ENCODE measurements at places on chromosomes 2 and 18.

- DNase-seq = no peak
Measured at GRCh38 chr2:238499731-238500580, 73.2 kb downstream of the ASB1 start.

DNA sequence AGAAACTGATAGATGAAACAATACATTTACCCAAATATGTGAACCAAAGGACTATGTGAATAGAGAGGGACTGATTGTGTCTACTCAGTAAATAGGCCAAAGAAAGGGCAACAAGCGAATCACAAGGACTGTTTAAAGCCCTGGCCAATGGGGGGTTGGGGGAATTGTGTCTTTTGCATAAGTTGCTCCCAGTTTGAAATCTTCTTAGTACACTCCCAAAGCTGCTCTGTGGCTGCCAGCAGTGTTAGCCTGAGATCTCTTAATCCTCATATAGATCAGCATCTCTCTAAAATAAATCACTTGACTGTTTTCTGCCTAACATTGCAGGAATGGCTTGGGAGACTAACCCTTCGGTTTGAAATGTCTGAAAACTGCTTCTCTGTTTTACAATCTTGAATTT lies 236.4 kb downstream of the PLCL1 start:
- DNase-seq = no peak

- DNase-seq = no peak
Measured at GRCh38 chr2:197952540-197953202, 148.3 kb downstream of the PLCL1 start.

- DNase-seq = peak; percentile 90
Measured at GRCh38 chr2:112686348-112687217, 34.2 kb upstream of the NT5DC4 start.

GRCh38 chr18:35271656-35272055 lies 18.4 kb downstream of the ZSCAN30 start:
- no peak for DNase-seq

DNA sequence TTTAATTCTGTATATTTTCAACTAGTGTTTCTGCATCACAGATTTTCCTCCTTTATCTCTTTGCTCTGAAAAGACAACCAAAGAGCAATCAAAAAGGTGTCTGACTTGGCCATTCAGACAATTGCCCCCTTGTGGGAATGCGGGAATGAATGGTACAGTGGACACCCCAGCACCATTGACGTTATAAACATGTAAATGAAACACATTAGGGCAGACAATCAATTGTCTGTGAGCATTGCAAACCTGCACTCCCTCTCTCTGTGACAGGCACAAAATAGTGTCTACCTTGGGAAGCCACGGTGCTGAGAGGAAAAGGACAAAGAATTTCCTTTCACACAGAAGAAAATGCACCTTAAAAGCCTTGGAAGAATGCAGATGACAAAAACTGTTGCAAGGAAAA lies 8.0 kb downstream of the ZEB2 start:
- DNase-seq = no peak

- no peak for DNase-seq
Measured at GRCh38 chr2:45770811-45771210, 119.3 kb downstream of the PRKCE start.

GRCh38 chr2:85768713-85769112 lies 14.9 kb downstream of the ATOH8 start:
- DNase-seq = no peak

DNA sequence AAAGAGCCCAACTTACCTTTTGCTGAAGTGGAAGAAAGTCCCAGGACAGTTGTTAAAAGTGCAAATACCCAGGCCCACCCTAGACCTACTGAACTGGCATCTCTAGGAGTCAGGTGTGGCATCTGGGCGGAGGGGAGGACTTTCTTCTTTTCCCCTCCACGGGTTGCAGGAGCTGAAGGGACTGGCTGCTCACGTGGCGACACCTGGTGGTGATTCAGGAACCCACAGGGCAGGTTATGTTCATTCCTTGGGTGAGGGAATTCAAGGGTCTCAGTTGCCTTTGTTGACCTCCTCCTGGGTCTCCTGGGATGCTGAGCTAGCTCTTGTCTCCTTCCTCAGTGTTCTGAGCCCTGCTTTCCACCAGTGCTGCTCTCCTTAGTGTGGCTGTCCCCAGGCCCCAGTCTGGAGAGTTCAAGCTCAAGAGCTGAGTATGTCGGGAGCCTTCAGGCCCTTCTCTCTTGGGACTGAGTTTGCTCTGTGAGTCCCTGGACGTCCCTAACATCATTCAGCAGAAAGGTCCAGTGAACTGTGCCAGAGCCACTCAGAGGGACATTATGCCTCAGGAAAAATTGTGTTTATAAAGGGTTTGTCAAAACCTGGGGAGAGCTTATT lies 56.9 kb downstream of the DYSF start:
- peak; percentile 80 for DNase-seq

DNA sequence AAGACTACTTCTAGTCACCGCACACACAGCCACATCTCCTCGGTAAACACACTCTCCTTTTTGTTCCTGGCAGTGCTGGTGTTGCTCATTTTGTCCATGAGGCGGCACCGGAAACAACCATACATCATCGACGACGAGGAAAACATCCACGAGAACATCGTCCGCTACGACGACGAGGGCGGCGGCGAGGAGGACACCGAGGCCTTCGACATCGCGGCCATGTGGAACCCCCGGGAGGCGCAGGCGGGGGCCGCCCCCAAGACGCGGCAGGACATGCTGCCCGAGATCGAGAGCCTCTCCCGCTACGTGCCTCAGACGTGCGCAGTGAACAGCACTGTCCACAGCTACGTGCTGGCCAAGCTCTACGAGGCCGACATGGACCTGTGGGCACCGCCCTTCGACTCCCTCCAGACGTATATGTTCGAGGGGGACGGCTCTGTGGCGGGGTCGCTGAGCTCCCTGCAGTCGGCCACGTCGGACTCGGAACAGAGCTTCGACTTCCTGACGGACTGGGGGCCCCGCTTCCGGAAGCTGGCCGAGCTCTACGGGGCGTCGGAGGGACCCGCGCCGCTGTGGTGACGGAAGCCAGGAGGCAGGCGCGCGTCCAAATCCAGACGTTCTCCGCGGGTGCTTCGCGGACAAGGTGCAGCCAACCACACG lies 221.0 kb downstream of the CDH20 start:
- DNase-seq = no peak

DNA sequence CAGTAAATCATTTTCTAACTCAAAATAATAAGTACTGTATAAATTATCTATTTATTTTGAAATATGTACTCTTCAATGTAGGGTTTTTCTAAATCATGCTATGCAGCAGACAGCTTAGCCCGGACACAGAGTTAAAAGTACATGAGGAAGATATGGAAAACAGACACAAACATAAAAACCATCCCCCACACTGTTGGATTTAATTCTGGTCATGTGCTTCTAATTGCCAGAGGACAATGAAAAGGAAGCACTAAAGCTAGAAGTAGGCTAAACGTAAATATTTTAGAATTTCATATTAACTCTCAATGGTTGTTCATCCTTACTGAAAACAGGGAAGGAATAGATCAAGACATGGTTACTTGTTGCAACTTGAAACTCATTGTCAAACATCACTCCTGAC lies 420.7 kb downstream of the ERBB4 start:
- DNase-seq = no peak

DNA sequence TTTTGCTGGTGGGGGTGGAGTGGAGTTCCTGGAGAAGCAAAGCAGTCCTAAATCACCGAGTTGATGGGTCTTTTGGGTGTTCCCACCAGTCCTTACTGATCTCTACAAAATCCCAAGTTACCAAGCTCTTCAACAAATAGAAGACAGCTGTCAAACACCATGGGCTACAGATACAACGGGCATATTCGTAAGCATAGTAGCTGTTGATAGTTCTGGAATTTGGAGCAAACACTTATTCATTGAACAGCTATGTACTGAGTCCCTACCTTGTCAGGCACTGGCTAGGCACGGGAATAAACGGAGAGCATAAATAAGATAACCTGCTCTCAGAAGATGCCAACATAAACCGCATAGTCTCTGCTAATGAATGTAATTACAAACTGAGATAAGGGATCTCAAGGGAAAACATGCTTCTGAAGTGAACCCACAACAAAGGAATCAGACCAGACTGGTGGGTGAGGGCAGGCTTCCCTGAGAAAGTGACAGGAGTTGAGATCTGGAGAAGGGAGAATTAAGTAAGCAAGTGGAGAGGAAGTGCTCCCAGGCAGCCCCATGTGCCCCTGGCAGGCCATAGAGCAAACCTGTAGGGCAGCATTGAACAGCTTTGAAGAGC lies 947 bp upstream of the ANKRD44 start:
- no peak for DNase-seq

- DNase-seq = no peak
Measured at GRCh38 chr2:223007531-223007930, 44.5 kb upstream of the KCNE4 start.

DNA sequence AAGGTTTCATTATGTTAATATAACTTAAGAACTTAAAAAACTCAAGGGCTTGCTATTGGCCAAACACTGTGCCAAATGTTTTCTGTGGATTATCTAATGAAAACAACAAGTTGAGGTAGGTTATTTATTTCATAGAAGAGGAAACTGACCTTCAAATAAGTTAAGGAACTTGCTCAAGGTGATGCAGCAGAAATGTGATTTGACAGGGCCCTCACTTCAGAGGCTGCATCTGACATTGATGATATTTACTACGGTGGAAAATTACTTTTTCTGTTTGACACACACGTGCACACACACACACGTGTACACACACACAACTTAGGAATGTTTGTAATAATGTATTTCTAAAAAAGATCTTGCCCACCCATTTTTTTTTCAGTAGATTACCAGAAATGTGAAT lies 137.2 kb upstream of the CXCR4 start:
- no peak for DNase-seq

GRCh38 chr2:134283661-134284060 lies 29.8 kb downstream of the MGAT5 start:
- no peak for DNase-seq

- no peak for DNase-seq
Measured at GRCh38 chr2:169997140-169997887, 170.1 kb downstream of the UBR3 start.

- no peak for DNase-seq
Measured at GRCh38 chr2:151872463-151872862, 44.2 kb upstream of the ARL5A start.

GRCh38 chr2:219997341-219997851 lies 370.0 kb downstream of the SLC4A3 start:
- peak; percentile 37 for DNase-seq

GRCh38 chr2:363824-364470 lies 76.1 kb upstream of the ALKAL2 start:
- no peak for DNase-seq

DNA sequence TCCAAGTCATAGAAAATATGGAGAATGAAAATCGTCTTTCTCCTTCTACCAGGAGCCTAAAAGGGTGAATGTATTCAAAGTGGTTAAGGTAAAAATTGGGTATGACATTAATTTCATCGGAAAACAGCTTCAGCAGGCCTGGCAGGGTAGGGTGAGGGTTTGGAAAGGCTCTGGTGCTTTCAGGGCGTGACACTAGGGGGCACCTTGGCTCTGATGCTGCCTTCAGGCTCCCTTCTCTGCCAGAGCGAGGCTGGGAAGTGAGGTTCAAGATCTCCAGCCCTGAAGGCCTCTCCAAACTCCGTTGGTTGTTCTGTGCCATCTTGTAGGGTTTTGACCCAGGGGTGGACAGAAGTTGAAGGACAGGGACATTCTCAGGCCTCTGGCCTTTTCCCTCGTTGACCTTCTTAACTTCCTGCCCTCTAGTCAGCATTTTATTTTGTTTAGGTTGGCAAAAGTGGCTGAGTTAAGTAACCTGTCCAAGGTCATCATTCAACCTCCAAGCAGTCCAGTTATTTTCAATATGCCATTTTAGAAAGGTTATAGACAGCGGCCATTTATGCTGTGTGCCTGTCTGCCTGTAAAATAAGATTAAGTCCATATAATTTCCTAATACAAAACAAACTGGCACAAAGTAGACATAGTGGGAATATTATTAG lies 40.3 kb downstream of the EML6 start:
- peak; percentile 40 for DNase-seq

DNA sequence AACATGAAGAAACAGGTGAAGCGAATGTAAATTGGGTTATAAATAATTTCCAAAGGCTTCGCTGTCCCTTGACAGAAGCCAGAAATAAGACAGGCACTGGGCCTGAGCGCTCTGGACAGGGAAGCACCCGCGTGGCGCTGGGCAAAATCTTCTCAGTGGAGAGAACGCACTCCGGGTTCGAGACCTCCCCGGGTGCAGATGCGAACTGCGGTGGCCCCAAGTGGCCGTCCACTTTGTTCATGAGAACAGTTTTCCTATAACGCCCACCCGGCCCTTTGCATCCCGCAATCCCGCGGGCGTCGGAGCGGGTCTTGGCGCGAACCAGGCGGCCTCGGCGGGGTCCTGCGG lies 651 bp upstream of the DPYSL5 start:
- DNase-seq = no peak

DNA sequence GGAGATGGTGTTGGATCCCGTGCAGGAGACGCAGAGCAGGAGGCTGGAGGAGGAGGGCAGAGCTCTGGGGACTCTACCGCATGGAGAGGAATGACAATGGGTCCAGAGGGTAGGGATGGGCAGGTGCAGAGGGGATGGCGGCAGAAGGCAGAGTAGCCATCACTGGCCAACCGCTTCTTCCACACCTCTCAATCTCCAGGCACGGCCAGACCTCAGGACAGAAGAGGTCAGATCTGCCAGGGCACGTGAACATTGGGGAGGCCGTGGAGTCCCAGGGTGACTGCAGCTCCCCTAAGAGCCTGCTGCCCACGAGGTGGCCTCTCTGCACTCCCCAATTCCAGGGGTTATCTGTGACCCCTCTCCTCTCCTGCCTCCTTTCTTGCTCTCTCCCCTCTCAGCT lies 162.7 kb upstream of the HDAC4 start:
- DNase-seq = no peak

DNA sequence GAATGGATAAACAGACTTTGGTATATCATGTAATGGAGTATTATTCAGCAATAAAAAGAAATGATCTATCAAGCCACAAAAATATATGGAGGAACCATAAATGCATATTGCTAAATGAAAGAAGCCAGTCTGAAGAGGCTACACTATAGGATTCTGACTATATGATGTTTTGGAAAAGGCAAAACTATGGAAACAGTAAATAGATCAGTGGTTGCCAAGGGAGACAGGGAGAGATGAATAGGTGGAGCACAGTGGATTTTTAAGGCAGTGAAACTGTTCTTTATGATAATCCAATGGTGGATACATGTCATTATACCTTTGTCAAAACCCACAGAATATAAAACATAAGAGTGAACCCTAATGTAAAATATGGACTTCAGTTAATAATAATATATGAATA lies 41.0 kb upstream of the SLC30A6 start:
- DNase-seq = no peak

DNA sequence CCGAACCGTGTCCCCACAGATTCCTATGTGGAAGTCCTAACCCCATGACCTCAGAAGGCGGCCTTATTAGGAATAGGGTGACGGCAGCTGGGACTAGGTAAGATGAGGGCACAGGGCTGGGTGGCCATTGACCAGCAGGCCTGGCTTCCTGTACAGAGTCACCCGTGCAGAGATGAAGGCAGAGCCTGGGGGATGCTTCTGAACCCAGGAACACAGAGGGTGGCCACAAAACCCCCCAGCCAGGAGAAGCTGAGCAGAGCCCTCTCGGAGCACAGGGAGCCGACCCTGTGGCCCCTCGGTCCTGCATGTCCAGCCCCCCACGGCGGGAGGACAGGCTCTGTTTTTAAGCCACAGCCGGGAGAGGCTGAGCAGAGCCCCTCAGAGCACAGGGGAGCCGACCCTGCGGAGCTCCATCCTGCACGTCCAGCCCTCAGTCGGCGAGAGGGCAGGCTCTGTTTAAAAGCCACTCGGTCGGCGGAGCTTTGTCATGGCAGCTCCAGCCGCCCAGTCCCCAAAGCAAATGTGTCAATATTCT lies 2.7 kb downstream of the PDCD1 start:
- no peak for DNase-seq

- no peak for DNase-seq
Measured at GRCh38 chr18:77111951-77112746, 20.4 kb downstream of the MBP start.

Measured in K562 (cell line).